GM13976 (cell line): ENCODE measurements at places on chromosomes 7 and 10.

- DNase-seq: no peak
Observed at GRCh38 chr7:23811540-23811939, 101.5 kb downstream of the STK31 start.

GRCh38 chr10:46310851-46311250 lies 24.1 kb downstream of the ANTXRL start:
- no peak for DNase-seq

DNA sequence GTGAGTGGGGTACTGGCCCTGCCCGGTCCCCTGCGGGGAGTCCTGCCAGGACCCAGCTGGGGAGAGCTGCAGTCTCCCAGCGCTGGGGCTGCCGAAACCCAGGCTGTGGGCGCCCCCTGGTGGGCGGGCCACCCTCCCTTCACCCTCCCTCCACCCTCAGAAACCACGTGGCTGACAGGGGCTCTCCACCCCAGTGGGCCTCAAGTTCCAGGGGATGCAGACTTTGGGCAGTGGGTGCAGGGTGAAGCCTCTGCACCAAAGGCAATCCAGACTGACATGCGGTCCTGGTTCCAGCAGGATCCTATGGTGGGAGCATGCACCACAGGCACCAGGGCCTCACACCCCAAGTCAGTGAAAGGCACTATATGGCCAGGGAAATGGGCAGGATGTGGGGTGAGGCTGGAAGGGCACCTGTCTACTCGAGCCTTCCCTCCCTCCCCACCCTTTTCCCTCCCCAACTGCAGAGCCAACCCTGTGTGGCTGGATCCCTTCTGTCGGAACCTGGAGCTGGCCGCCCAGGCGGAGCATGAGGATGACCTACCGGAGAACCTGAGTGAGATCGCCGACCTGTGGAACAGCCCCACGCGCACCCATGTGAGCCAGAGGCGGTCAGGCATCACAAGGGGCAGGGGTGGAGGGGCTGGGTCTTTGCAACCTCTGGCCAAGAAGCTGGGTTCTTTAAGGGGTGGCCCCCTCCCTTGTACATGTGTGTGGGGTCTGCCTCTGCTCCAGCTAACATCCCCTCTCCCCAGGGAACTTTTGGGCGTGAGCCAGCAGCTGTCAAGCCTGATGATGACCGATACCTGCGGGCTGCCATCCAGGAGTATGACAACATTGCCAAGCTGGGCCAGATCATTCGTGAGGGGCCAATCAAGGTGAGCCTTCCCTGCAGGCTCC lies 38.8 kb downstream of the PSAP start:
- DNase-seq: peak; percentile 92

DNA sequence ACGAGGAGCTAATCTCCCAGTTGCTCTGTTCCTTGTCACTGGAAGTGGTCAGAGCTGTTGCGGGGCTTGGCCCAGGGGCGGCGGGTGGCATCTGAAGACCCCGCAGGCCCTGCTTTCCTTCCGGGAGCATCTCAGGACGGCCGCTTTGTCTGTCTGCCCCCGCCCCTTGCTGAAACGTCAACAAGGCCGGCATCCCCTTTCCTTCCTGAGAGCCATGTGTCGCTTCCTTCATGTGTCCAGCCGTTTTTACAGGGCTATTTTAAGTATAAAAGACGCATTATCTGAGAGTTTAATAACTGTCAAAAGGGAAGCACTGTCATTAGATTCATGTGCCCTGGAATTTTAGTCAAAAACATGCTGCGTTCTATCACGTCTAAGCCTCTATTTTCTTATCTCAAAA lies 110.4 kb downstream of the CUX1 start:
- DNase-seq: no peak

DNA sequence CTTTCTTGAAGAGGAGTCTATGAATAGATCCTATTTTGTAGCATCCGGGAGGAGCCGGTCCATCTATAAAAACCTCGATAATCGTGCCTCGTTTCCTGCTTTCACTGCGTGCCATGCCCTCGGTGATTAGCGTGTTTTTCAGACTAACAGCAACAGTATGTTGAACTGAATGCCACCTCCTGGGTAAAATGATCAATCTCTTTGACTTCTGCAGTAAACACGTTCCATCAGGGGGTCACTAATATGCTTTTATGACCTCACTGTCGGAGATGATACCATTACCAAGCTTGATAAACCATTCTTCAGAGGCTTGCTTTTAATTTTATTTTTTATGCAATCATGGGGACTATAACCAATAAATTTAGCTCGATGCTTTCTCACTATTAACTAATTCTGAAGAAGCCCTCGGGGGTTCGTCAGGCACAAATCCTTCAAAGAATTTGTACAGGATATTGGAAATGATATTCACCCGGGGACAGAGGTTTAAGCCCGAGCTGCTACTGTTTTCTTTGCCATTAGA lies 228.3 kb downstream of the ADARB2 start:
- no peak for DNase-seq

DNA sequence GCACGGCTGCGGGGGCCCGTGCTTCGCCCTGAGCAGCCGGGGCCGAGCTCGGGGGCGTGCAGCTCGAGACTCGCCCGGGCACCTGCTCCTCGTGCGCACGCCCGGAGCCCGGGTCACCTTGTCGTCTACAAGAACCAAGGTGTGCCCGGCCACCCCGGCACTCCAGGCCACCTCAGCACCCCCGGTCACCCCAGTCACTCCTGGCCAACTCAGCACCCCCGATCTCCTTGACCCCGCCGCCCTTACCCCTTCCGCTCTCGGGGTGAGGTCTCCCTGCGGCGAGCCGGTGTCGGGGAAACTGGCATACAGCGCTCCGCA lies 268 bp upstream of the IGFBP3 start:
- no peak for DNase-seq

GRCh38 chr10:70981936-70982335 lies 93.6 kb upstream of the PCBD1 start:
- DNase-seq: no peak

DNA sequence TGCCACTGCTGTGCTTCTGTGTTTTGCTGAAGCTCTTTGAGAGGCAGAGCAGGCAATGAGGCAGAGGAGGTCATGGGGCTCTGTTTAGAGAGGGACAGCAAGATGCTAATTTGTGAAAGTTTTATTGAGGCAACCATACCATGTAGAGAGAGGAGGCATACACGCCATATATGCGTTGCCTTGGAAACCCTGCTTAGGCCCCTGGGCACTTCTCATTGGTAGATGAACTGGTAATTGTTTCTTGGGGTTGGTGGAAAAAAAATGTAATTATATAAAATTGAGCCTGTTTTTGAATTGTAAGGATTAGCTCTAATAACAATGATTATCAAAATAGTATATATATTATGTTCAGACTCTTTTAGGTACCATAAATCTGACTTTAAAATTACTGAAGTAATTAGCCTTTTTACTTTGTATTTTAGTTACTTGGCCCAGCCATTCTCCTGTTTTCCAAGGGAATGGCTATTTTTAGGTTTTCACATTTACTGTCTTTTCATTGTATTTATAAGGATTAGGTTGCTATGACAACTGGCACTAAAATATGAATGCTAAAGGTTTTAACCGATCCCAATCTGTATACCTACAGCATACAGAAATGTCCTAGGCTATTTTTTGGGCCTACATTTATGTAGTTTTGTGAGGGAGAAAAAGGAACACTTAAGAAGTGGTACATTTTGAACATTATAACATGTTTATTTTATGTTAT lies 52.4 kb downstream of the BZW2 start:
- no peak for DNase-seq

DNA sequence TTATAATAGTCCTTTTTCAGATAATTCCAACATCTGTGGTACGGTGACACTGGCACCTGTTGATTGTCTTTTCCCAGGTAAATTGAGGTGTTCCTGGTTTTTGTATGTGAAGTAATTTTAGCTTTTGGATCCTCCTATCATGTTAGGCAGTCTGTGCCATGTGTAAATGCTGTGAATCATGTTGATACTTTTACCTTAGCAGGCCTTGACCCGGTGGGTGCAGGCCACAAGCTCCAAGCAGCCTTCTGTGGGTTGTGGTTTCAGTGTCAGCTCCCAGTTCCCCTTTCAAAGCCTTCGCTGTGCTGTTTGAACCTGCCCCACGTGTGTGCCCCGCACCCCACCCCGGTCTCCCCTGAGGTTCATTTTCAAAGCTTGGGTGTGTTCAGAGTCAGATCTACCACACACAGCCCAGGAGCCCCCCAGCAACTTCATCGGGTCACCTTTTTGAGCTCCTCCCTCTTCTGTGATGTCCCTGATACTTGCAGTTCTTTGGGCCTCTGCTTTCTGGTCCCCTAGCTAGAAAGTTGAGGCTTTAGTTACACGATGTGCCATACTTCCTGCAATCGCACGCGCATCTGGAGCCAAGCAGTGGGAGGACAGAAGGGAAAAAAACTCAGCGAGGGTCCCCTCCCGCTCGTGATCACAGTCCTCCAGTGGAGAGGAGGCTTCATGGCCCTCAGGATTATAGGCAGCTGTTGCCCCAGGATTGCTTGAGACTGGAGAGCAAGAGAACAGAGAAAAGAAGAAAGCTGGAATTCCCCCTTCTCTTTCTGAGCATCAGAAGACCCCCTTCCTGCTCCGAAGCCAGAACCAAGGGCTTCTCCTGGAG lies 8.7 kb upstream of the BHLHA15 start:
- DNase-seq: peak; percentile 90

DNA sequence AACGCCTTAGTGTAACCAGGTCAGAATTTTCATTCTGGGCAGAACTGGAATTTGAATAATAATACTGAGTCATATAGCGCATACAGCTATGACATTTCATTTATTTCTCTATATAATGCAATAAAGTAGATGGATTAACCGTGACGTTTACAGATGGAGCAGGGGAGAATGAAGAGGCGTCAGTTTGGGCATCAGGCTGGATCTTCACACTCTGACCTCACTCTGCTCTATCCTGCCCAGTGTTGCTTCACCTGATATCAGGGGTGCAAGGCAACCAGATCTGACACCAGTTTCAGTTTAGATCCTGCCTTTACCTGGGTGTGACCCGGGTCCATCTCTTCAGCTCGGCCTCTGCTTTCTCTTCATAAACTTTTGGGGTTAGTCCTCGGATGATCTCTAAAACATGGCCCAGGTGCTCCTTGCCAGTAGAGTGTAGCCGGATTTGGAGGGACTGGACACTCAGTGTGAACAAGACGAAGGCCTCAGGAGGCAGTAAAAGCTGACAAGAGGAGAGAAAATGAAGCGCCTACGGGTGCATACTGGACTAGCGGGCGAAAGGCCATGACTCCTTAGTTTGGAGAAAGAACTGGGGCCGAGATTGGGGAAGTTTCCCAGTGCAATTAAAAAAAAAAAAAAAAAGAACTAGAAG lies 1.4 kb upstream of the ZYX start:
- DNase-seq: no peak

DNA sequence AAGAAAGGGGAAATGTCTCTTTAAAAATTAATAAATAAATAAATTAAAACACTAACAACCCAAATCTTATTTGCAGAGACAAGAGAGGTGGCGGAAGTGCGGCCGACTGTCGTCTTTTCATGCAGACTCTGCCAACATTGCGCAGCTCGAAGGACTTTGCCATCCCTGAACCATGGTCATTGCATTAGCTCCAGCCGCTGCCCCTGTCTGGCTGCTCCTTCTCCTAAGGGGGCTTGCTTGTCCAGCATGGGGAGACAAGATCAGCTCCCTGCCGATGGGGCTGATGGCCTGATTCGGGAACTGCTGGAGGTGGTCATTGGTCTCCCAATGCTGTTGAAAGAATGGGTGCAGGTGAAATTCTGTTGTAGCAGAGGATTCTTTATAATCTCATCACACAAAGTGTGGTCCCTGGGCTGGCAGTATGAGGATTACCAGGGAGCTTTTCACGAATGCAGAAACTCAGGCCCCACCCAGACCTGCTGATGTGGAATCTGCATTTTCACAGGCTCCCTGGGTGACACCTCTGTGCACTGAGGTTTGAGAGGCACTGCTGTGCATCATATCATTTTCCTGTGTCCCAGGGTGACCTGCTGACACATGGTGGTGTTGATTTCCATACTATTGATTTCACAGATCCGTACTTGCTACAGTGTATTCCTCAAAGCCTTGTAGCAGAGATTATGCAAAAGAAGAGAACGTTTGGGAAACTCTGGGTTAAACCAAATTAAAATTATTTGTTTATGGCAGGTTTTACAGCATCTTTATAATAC lies 172.4 kb upstream of the ZMIZ1 start:
- DNase-seq: no peak

DNA sequence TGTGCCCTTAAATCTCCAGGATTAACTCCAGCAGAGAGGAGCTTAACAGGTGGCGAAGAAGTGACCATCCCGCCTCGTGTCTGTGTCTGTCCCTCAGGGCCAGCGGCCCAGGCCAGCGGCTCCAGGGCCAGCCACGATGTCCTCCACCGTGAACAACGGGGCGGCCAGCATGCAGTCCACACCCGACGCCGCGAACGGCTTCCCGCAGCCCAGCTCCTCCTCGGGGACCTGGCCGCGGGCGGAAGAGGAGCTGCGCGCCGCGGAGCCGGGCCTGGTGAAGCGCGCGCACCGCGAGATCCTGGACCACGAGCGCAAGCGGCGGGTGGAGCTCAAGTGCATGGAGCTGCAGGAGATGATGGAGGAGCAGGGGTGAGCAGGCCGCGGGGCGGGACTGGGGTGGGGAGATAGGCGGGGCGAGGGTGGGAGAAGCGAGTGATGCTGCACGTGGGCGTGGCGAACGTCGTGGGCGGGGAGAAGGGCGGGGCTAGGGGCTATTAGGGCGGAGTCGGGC lies 33.3 kb downstream of the SRRM3 start:
- peak; percentile 93 for DNase-seq

DNA sequence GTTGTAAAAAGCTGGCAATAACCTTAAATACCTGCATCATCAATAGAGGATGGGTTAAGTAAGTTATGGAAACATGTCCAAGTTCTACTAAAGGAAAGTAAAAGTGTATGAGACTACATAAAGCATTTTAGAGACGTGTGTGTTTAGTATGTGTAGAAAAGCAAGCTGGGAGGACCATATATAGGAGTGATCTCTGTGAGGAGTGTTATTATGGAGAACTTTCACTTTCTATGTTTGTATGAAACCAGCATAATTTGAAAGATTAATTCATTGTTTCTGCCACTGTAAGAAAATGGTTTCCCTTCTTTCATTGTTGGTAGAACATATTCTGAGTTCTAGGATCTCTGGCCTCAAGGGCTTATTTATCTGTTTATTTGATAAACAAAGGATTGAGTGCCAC lies 19.2 kb upstream of the PDLIM1 start:
- no peak for DNase-seq

- DNase-seq: no peak
Observed at GRCh38 chr10:14669576-14669975, 105.1 kb downstream of the FAM107B start.
